ENCODE measurements at places on chromosomes 2 and 18. TPM values are rescaled to one million over a fixed set of nuclear protein-coding genes. Genes with fewer than 3 reads are reported as not detected.

DNA sequence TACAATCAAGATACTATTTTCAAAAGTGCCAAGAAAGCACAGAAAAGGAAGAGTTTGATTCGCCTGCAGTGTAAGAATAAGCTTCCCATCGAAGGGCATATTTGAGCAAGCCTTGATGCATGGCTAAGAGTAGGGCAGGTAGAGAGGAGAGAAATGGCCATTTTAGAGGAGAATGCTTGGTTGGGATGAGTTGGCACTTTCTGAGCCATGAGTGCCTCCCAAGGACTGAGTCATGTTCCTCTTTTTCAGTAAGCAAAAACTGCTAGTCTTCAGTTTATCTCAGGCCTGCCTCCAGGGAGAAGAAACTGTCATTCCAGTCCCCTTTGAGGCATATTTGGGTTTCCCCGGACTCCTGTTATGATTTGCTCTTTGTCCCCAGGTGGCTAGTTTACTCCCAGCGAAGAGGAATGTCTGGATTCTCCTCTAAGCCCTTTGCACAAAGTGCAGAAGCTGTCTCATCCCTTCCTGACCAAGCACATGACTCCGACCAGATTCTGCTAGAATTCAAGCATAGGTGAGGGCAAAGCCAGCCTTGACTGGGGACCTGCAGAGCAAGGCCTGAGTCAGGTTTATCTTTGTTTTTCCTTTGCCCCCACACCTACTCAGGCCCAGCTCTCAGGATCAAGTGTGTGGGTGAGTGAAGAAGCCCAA, 115.2 kb downstream of the TTC32 start:
- H3K27me3 ChIP-seq, result no peaks in the 10 kb centered on the region
- no peaks in the 10 kb centered on the region for H3K36me3 ChIP-seq
- H3K4me1 ChIP-seq, result peaks cover 10% of the 10 kb centered on the region
- DNase-seq, result peak; percentile 53

DNA sequence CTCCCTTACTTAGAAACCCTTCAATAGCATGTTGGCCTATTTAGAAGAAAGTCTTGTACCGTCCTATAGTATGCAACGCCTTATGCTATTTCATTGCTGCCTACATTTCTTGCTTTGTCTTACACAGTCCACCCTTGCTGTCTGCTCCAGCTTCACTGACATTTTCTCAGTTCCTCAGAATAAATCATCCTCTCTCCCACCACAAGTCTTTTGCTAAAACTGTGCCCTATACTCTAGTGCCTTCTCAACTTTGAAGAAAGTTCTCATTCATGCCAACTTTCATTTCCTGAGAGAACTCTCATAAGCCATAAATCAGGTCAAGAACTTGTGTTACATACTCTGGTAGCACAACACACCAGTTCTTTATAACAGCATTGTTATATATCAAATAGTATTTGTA, 54.3 kb upstream of the COL3A1 start:
- no peak overlapping the region for H3K27ac ChIP-seq
- no peaks in the 10 kb centered on the region for H3K27me3 ChIP-seq
- H3K36me3 ChIP-seq, result no peaks in the 10 kb centered on the region
- H3K4me3 ChIP-seq, result no peak overlapping the region
- no peaks in the 10 kb centered on the region for H3K4me1 ChIP-seq

DNA sequence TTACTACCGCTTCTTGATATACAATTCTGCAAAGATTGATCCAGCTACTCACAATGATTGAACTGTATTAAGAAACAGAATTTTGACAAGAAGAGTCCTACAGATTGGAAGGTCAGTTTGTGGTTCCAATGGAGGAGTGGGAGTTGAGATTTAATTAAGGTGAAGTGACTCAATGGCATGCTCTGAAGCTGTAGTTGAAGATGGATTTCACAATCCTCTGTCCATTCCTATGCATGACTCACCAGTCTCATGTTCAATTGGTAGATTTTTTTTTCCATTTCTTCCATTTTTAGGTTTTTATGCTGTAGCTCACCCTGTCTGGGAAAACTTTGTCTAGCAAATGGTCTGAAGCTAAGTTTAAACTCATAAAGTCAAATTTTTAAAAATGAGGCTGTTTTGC, 83.3 kb downstream of the DPP4 start:
- H3K4me3 ChIP-seq, result no peak overlapping the region
- no peaks in the 10 kb centered on the region for H3K27me3 ChIP-seq
- peak overlapping the region; percentile 21 for H3K27ac ChIP-seq
- H3K4me1 ChIP-seq, result peaks cover 2% of the 10 kb centered on the region
- no peaks in the 10 kb centered on the region for H3K36me3 ChIP-seq
- DNase-seq, result peak; percentile 28

DNA sequence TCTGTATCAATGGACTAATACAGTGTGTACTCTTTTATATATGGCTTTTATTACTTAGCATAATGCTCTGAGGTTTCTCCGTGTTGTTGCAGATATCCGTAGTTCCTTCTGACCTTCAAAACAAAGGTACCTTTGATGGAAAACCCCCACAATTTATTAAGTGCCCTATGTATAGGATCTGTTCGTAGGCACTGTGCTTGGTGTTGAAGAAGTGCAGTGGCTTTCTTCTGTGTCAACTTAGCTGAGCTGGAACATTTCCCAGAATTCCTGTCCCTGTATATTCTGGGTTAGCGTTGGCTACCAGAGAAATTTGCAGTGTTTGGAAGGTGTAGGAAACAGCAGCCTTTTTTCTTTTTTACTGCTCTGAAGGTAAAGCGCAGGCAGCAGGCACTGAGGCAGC, 56.3 kb upstream of the MSH2 start:
- H3K4me1 ChIP-seq, result peaks cover 22% of the 10 kb centered on the region
- no peak overlapping the region for H3K4me3 ChIP-seq
- no peaks in the 10 kb centered on the region for H3K36me3 ChIP-seq
- no peaks in the 10 kb centered on the region for H3K27me3 ChIP-seq
- H3K27ac ChIP-seq, result peak overlapping the region; percentile 96

DNA sequence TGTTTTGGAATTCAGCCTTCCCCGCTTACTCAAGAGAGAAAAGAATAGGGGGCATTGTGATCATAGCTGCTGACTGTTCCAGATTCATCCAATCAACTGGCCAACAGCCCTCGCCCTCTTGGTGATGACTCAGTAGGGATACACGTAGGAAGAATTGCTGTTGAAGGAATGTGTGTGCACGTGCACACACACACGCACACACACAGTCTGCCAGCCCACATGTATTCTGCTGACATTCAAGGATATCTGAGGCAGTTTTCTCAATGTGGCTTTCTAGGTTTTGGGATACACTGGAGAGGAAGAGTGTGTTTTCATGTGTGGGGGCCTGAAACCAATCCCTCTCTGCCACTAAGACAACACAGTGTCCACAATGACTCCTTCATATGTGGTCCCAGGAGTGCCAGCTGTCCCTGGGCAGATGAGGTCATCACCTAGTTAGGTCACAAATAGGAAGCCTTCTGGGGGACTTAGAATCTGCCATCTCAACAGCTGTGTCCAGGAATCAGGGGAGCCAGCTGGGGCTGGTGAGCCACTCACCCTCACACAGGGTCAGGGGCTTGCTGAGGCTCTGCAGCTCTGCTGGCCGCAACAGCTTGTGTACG, 352.6 kb downstream of the SS18 start:
- no peaks in the 10 kb centered on the region for H3K4me1 ChIP-seq
- no peak overlapping the region for H3K4me3 ChIP-seq
- no peak overlapping the region for H3K27ac ChIP-seq
- no peaks in the 10 kb centered on the region for H3K36me3 ChIP-seq
- DNase-seq, result peak; percentile 21
- peaks cover 12% of the 10 kb centered on the region for H3K27me3 ChIP-seq

The C2orf66 gene
- total RNA-seq, result not detected

The CIB4 gene
- not detected for total RNA-seq

The OR6B2 gene
- not detected for total RNA-seq

The MAP3K20 gene
- 24.0 TPM for total RNA-seq

Data from hepatocyte (in vitro differentiated cells).